ENCODE measurements at places on chromosomes 6 and 20. TPM values are rescaled to one million over a fixed set of nuclear protein-coding genes. Genes with fewer than 3 reads are reported as not detected.
A peak's percentile ranks its signal among the peaks of the same experiment; 100 is the strongest.

The LY6G5C gene
- 3.0 TPM for total RNA-seq

- peaks cover 42% of the 10 kb centered on the region for H3K4me1 ChIP-seq
- peak overlapping the region; percentile 64 for H3K27ac ChIP-seq
- H3K36me3 ChIP-seq, result no peaks in the 10 kb centered on the region
- H3K4me3 ChIP-seq, result no peak overlapping the region
These were observed 563.1 kb downstream of the RFPL4B start for GRCh38 chr6:112910256-112910655.

DNA sequence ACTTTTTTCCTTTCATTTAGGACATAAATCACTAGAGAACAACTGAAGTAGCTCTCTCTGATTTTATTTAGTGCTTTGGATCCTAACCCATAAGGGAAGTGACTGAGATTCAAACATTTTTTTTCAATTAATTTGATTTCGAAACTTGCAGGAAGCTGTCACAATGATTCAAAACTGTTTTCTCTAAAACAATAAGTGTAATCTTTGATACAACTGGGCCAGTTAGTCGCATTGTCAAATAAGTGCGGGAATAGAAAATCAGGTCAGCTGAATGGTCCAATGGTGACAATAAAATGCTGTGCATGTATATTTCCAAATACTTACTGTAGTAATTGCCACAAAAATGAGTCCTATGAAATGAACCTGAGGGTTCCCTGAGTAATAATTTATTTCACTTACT, 930.8 kb downstream of the TFAP2A start:
- H3K4me1 ChIP-seq, result peaks cover 61% of the 10 kb centered on the region
- H3K27ac ChIP-seq, result peak overlapping the region; percentile 12
- H3K27me3 ChIP-seq, result no peaks in the 10 kb centered on the region
- H3K4me3 ChIP-seq, result peak overlapping the region; percentile 25
- H3K36me3 ChIP-seq, result peaks cover 10% of the 10 kb centered on the region

GRCh38 chr6:137391061-137391814, 103.0 kb downstream of the OLIG3 start:
- H3K27me3 ChIP-seq, result peaks cover 4% of the 10 kb centered on the region
- H3K36me3 ChIP-seq, result no peaks in the 10 kb centered on the region
- no peak overlapping the region for H3K4me3 ChIP-seq
- DNase-seq, result no peak
- H3K27ac ChIP-seq, result no peak overlapping the region

DNA sequence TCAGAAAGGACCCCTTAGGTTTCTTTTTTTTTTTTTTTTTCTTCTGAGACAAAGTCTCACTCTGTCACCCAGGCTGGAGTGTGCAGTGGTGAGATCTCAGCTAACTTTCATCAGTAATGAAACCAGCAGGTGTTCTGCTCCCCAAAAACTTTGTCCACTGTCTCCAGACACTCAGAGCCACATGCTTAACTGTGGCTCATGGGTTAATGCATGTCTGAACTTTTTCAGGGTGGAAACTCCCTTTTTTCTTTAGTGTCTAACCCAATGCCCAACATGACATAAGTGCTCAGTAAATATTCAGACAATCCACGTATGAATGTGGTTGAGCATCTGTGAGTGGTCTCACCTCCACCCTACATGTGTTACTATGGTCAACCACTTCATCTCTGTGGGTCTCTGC, 45.4 kb downstream of the MYB start:
- H3K36me3 ChIP-seq, result no peaks in the 10 kb centered on the region
- peaks cover 12% of the 10 kb centered on the region for H3K4me1 ChIP-seq
- H3K4me3 ChIP-seq, result no peak overlapping the region
- peaks cover 1% of the 10 kb centered on the region for H3K27me3 ChIP-seq
- DNase-seq, result no peak

DNA sequence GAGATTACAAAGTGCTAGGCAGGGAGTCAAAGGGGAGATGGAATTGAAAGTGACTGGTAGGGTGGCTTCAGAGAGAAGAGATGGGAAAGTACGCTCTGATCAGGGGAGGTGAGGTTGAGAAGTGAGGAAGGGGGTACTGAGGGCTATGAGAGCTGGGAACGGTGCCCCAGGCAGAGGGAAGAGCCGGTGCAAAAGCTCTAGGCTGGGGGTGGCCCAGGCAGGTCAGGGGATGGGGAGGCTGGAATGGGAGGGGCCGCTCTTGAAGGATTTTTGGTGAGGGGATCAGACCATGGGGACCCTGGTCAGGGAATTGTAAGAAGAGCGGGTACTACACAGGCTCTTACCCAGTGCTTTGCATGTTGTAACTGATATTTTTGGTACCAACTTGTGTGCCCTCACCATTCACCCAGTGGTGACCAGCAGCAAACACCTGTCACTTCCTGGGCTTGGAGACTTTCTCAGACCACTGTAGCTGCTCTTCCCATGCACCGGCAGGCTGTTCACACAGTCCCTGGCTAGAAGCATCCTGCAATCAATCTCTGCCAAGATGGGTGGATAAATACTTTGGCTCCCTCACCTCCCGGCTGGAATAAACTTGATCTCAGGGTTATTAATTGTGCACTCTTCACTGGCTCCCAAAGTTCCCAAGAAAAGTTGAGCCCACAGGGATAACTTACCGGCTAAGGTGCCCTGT, 24.0 kb downstream of the PCK1 start:
- no peak overlapping the region for H3K27ac ChIP-seq
- H3K4me1 ChIP-seq, result peaks cover 11% of the 10 kb centered on the region
- DNase-seq, result no peak
- H3K36me3 ChIP-seq, result no peaks in the 10 kb centered on the region
- peaks cover 61% of the 10 kb centered on the region for H3K27me3 ChIP-seq
